HS-27A (cell line): ENCODE measurements at places on chromosomes 12 and 14.

DNA sequence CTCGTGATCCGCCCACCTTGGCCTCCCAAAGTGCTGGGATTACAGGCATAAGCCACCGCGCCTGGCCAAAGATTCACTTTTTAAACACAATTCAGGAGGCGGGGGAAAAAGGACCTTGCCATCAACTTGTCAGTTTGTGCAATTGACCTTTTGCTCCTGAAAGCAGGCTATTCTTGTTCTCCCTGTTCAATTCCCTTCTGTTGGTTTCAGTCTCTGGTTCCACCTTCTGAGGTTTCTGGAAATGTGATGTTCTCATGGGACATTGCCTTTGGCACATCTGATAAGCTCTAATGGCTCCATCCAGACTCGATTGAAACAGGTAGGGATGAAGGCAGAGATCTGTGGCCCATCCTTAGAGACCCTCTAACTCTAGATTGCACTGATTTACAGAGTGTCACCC lies 17.9 kb upstream of the CCDC85C start:
- DNase-seq, result no peak

DNA sequence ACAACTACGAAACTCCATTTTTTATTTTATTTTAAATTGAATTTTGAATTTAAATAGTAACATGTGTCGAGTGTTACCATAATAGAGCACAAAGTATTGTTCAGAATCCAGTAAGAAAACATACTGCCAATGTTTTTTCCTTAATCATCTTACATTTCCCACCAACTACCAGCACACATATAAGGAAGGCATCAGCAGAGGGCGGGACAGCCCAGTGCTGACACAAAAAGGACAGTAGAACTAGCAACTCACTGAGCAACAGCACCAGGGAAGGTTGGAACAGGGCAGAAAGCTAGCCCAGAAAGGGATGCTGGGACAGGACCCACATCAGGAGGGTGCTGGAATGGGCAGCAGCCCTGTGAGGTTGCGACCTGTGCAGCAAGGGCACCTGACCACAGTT lies 43.9 kb downstream of the DICER1 start:
- DNase-seq, result no peak

- DNase-seq, result no peak
These were observed 59.3 kb upstream of the DIO3 start for GRCh38 chr14:101501858-101502615.

DNA sequence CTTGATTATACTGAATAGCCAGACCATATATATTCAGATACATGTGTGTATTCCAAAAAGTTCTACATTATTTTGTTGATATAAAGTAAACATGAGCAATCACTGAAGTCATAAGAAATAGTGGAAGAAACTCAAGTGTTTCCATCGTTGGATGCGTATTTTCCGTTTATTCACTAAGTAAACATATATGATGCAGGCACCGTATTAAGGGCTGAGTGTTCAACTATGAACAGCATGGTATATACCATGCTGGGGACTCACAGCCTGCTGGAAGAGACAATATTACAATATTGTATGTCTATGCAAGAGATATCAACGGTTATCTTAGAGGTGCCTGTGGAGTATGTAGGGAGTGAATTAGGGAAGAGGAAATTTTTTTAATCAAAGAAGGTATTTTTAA lies 1.2 kb downstream of the PYROXD1 start:
- DNase-seq, result no peak

GRCh38 chr14:70156592-70156991 lies 32.2 kb downstream of the SLC8A3 start:
- no peak for DNase-seq

- DNase-seq, result no peak
These were observed 60.3 kb downstream of the DACT1 start for GRCh38 chr14:58697930-58698642.

- DNase-seq, result no peak
These were observed 9.0 kb downstream of the RCOR1 start for GRCh38 chr14:102601378-102601925.

DNA sequence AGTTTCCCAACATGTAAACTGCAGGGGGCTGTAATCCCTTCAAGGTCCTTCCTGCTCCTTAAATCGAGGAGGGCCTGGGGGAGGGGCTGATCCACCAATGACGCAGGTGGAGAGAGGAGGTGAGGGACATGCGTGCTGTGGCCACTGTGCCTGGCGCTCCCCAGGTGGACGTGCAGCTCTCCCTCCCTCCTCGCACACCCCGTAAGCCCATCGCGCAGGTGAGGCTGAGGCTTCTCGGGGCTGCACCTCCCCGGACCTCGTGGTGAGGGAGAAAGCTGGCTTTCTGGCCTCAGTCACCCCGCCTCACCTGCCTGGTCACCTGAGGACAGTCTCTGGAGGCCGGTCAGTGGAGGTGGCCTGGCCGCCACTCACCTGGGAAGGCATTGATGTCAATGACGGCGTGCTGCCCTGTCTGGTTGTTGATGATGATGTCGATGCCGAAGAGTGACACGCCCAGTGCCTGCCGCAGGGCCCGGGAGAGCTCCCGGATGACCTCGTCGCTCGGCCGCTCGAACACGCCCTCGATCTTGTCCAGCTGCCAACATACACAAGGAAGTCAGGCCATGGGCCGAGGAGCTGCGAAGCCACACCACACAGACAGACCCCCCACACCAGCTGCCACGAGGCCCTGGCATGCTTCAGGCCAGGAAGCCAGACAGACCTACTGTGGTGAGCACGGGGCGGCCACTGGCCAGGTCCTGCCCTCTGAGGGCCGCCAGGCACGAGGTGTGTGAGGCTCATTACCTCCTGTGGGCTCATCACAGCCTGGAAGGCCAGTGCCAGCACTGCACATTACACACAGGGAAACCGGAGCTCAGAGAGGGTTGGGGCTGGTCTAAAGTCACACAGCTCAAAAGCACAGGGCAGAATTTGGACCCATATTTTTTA lies 23.3 kb downstream of the CHGA start:
- peak; percentile 83 for DNase-seq

DNA sequence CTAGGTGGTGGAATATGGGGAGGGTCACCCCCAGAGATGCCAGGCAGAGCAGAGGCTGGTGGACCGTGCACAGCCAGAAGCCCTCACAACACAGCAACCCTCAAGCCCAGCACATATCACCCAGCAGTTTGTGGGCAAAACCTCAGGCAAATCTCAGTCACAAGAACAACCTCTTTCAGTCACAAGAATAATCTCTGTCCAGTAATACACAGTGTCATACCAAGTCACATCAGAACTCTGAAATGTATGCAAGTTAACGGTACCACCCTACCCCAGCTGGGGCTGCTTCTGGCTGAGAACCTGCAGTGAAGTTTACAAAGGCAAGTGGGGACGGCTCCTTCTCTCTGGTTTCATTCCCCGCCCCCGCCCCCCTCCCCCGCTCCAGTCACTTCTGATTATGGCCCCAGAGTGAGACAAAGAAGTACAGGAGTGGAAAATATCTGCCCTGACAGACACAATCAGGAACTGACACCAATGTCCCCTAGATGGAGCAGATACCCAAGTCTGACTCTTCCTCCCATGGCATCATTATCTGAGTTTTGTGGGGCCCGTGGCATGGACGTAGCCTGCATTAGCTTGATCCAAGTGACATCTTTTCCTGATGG lies 480.9 kb upstream of the TMEM132C start:
- no peak for DNase-seq

DNA sequence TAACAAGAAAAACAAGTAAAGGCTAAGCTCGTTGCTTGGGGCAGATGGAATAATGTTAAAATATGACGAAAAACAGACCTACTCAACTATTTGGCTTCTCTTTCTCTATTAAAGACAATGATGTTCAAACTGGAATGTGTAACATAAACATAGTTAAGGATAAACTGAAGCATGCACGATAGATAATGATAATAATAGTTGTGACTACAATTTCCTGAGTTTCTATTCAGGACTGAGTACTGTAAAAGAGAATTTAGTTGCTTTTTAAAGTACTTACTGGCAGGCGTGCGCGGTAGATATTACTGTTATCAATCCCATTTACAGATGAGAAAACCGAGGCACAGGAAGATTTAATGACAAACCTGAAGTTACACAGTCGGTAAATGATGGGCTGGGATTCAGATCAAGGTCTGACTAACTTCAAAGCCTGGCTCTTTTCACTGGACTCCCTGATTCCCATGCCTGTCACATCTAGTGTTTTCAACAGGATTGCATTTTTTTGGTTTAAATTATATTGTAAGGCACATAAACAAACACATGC lies 103.0 kb downstream of the CRADD start:
- no peak for DNase-seq

- DNase-seq, result no peak
These were observed 217.3 kb downstream of the PPM1H start for GRCh38 chr12:62717643-62718042.

DNA sequence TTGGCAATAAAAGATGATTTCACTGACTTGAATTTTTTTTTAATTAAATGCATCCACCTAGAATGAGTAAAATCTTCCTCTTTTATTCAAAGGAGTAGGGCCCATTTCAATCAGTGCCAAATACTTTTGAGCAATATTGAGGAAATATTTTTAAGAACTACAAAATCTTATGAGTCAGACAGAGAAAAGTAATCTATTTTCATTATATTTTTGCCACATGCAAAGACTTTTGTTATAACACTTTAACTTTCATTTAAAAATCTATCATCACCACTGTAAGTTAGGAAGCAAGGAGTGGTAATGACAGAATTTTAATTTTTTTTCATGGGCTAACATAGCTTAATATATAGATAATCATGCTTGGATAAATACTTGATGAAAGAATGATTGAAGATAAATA lies 345.2 kb upstream of the KITLG start:
- peak; percentile 11 for DNase-seq

DNA sequence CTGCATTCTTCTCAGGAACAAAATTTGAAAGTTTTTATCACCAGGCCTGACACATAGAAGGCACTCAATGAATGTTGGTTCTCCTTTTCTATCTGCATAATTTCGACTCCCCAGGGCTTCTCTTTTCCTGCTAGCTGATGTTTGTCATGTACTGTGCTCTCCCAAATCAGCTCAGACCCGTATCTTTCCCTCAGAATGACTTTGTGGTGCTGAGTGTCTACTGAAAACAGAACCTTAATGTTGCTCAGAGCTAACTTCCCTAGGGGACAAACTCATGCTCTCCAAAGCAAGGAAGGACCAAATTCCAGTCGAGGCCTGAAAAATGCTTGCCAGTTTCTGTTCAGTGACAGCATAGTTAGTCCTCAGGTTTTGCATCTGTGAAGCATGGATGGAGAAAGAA lies 1.9 kb downstream of the ARHGDIB start:
- DNase-seq, result no peak

DNA sequence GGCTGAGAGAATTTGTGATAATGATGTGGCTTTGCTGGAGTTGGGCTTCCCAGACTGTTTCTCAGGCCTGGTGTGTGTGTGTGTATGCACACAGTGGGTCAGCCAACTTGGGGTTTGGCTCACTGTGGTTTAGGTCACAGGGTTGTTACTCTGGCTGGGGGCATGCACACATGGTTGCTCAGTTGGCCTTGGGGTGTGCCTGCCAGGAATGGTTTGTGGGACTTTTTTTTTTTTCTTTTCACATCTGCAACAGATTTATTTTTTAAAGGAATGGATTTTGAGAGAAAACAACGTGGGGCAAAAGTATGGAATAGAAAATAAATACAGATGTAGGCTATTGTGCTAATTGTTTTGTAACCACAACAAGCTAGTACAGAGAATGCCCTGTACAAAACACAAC lies 25.0 kb upstream of the GTF2A1 start:
- DNase-seq, result no peak

DNA sequence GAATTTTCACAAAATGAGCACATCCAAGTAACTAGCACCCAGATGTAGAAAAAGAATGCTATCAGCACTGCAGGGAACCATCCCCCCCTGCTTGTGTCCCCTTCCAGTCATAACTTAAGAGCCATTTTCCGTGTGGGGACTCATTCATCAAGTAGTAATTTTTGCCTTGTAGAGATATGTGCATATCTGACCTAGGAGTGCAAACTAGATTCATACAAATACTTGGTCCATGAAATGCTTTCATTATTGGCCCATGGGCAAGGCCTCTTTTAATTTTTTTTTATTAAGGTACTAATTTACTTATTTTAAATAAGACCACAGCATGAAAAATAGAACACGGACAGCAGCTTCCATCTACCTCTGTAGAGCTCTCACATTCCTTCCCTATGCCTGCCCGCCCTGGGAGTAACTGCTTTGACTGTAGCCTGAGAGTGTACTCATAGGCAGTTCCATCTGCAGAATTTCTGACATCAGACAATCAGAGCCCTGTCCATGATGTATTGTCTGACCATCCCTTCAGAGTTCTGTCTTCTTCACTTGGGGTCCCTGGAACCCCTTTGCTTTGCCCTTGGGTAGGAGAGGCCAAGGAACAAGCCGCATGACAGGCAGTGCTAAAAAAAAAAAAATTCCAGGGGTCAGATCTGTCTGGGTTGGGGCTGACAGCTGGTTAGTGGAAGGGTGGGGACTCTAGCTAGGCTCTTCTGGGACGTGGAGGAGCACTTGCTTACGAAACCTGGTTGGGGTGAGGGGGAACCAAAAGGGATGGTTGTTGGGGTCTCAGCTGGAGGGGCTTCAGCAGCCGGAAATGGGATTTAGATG lies 131.7 kb downstream of the C12orf75 start:
- DNase-seq, result no peak

- no peak for DNase-seq
These were observed 32.1 kb downstream of the ITPR2 start for GRCh38 chr12:26800858-26801257.

GRCh38 chr14:66662374-66662773 lies 154.4 kb downstream of the GPHN start:
- no peak for DNase-seq

- DNase-seq, result no peak
These were observed 157.0 kb downstream of the ASCL1 start for GRCh38 chr12:103114296-103115055.
